ENCODE measurements at places on chromosomes 6 and 20.

GRCh38 chr20:59123678-59124255 is 39.9 kb upstream of the ZNF831 start:
- DNase-seq = no peak

- DNase-seq = no peak
Measured at GRCh38 chr20:51871943-51872342, 69.6 kb upstream of the SALL4 start.

- DNase-seq = no peak
Measured at GRCh38 chr6:159650314-159650713, 42.7 kb downstream of the SOD2 start.

DNA sequence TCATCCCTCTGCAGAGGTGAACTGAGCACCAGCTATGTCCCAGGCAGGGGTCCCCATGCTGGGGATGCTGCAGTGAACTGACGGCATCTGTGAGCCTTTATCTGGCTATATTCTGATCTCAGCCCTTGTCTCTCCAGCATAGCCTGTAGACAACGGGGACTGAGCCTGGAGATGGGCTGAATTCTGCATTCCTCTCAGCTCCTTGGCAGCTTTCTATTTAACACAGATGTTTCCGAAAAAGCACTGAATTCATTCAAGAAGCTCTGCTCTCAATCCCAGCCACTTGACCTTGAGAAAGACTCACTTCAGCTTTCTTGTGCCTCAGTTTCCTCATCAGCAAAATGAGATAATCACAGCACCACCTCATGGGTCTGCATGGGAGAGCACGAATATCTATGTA is 204.4 kb upstream of the PMEPA1 start:
- no peak for DNase-seq

Data from GM18507 (cell line).